ENCODE measurements at places on chromosomes 12 and 14.

GRCh38 chr12:69108037-69108436 is 131.3 kb upstream of the CPSF6 start:
- no peak for DNase-seq

- no peak for DNase-seq
Measured at GRCh38 chr14:63727231-63727735, 582 bp downstream of the SGPP1 start.

DNA sequence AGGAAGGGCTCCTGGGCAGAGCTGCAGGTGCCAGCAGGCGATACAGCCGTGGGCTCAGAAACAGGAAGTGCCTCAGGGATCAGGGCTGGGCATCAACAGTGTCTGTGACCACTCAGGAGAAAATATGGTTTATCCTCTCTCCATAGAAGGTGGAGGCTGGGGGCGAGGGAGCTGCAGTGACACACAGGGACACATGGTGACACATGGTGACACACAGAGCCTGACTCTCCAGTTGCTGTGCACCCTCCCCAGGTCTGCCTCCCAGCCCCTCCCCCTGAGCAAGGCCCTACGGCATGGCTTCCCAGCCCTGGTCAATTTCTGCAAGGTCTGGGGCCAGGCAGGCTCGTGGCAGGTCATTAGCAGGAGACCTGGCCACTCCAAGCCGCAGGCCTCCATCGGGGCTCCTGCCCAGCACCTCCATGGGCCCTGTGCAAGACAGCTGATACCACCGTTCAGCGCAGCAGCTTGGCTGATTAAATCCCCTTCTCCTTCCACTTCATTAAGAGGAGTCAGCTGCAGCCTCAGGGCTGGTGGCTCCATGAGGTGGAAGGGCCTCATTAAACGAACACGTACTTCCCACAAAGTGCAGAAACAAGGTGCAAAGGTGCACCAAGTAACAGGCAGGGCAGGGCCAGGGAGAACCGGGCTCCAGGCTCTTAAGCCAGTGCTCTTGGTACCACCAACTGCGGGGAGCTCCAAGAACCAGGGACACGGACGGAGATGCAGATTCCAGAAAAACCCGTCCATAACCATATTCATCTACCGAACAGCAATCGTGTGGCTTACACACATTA is 60.7 kb downstream of the CCNK start:
- no peak for DNase-seq

DNA sequence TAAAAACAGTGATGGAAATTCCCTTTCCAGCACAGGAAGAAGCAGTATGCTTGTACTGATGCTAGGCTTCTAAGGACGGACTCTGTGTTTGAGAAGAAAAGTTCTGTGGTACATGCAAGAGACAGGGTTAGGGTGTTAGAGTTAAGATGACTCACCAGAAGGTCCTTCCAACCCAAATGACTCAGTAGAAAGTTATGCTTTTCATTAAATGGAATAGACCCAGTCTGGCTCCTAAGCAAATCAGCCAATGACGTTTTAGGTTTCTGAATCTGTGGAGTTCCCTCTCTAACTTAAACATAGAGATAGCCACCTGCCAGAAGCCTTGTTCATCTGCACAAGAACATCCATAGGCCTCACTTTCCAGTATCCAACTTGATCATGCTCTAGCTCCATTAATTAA is 5.7 kb downstream of the PTHLH start:
- no peak for DNase-seq

- no peak for DNase-seq
Measured at GRCh38 chr14:61285364-61285763, 4.2 kb upstream of the TMEM30B start.

- no peak for DNase-seq
Measured at GRCh38 chr12:110012137-110012536, 12.9 kb downstream of the ANKRD13A start.

GRCh38 chr12:38258411-38258810 is 58.2 kb upstream of the ALG10B start:
- no peak for DNase-seq

GRCh38 chr12:117742721-117743120 is 226.1 kb downstream of the KSR2 start:
- DNase-seq, result no peak

DNA sequence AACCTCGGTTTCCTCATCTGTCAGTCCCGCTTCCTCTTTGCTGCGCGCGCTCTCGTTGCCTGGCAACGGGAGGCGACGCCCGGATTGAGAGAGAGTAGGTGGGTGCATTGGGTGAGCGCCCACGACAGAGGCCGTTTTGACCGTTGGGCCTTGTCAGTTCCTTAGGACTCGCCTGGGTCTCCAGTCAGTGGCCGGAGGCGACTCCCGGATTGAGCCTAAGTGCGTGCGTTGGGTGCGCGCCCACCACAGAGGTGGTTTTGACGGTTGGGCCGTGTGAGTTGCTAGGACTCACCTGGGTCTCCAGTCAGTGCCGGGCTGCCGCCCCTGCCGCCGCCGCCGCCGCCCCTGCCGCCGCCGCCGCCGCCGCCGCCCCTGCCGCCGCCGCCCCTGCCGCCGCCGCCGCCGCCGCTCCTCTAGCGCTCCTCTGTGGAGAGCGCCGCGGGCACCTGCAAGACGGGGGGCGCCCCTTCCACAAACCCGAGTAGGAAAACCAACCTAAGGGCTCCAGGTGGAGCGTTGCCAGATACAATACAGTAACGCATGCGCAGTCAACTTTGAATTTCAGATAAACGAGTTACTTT is 37.2 kb downstream of the APOBEC1 start:
- no peak for DNase-seq

- DNase-seq, result no peak
Measured at GRCh38 chr12:105765053-105766014, 373.4 kb downstream of the NUAK1 start.

- DNase-seq, result no peak
Measured at GRCh38 chr12:130672089-130672820, 43.8 kb downstream of the RIMBP2 start.

DNA sequence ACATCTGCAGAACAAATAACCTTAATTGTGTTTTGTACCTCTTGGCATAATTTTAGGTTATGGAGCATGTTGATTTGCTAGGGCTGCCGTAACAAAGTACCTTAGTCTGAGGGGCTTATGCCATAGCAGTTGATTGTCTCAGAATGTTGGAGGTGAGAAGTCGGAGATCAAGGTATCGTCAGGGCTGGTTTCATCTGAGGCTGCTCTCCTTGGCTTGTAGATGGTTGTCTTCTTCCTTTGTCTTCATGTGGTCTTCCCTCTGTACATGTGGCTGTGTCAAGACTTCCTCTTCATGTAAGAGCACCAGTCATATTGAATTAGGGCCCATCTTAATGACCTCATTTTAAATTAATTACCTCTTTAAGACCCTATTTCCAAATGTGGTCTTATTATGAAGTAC is 64.4 kb upstream of the PTHLH start:
- DNase-seq, result no peak

GRCh38 chr12:49705479-49706134 is 1.6 kb downstream of the FMNL3 start:
- DNase-seq, result no peak

GRCh38 chr14:52926953-52927352 is 23.9 kb downstream of the FERMT2 start:
- no peak for DNase-seq

- no peak for DNase-seq
Measured at GRCh38 chr14:106039400-106039799, 513.0 kb downstream of the TMEM121 start.

GRCh38 chr14:98374136-98374535 is 897.9 kb downstream of the BCL11B start:
- DNase-seq, result no peak

- no peak for DNase-seq
Measured at GRCh38 chr14:77640756-77641533, 24.5 kb upstream of the SPTLC2 start.

- DNase-seq, result no peak
Measured at GRCh38 chr14:51424561-51425251, 184.7 kb downstream of the TMX1 start.

DNA sequence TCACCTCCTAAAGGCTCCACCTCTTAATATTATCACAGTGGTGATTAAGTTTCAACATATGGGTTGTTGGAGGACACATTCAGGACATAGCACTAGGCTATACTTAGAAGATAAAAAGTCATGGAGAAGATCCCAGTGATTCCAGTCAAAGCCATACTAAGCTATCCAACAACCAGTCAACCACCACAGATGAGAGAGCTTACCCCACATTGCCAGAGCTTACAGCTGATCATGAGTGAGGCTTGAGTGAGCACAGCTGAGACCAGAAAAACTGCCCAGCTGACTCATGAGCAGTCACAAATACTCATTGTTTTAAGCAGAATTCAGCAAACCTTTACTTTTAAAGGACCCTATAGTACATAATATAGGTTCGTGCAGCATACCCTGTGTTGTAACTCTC is 85.1 kb downstream of the DRAM1 start:
- DNase-seq, result no peak

DNA sequence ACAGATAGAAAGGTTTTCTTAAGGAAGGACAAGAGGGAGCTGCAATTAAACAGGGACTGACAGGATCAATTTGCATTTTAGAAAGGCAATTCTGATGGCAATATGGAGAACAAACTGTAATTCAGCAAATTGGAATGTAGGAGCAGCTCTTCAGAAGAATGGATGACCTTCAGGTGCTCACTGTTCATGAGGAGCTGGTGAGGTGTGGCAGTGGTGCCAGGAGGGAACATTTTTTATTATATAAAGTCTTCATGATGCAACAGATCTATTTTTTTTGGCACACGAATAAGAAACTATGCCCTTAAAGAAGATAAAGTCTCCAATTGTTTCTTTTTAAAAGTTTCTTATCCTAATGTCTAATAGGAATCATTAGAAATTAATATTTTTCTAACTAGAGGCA is 151.7 kb downstream of the SLC38A4 start:
- DNase-seq, result no peak

Data from frontal cortex (tissue), 4 donors.